Trophoblast cell (in vitro differentiated cells and primary cell): ENCODE measurements at places on chromosomes 2 and 18.

GRCh38 chr2:208440716-208441115 lies 34.1 kb downstream of the PTH2R start:
- H3K27me3 ChIP-seq: no peaks in the 10 kb centered on the region
- no peaks in the 10 kb centered on the region for H3K4me1 ChIP-seq
- H3K36me3 ChIP-seq: no peaks in the 10 kb centered on the region
- no peak overlapping the region for H3K4me3 ChIP-seq

- no peaks in the 10 kb centered on the region for H3K36me3 ChIP-seq
- H3K4me1 ChIP-seq: no peaks in the 10 kb centered on the region
- no peaks in the 10 kb centered on the region for H3K27me3 ChIP-seq
- DNase-seq: no peak
- H3K27ac ChIP-seq: no peak overlapping the region
- H3K4me3 ChIP-seq: no peak overlapping the region
Observed at GRCh38 chr2:148103946-148104345, 83.1 kb downstream of the MBD5 start.

- peak; percentile 96 for DNase-seq
- no peaks in the 10 kb centered on the region for H3K36me3 ChIP-seq
- H3K4me3 ChIP-seq: no peak overlapping the region
Observed at GRCh38 chr18:31156821-31157763, 5.6 kb downstream of the DSC1 start.

DNA sequence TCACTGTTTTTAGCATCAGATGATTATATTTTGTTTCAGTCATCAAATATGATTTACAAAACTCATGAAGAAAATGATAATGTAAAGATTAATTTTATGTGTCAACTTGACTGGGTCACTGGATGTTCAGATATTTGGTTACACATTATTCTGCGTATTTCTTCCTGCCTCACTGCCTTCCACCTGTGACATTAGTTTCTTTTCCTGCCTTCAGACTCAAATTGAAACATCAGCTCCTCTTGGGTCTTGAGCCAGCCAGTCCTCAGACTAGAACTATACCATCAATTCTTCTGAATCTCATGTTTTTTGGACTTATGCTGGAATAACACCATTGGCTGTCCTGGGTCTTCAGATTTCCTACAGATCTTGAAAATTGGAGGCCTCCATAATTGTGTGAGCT lies 96.7 kb downstream of the ZNF385B start:
- no peak overlapping the region for H3K4me3 ChIP-seq
- no peak for DNase-seq
- H3K36me3 ChIP-seq: no peaks in the 10 kb centered on the region
- no peaks in the 10 kb centered on the region for H3K4me1 ChIP-seq

DNA sequence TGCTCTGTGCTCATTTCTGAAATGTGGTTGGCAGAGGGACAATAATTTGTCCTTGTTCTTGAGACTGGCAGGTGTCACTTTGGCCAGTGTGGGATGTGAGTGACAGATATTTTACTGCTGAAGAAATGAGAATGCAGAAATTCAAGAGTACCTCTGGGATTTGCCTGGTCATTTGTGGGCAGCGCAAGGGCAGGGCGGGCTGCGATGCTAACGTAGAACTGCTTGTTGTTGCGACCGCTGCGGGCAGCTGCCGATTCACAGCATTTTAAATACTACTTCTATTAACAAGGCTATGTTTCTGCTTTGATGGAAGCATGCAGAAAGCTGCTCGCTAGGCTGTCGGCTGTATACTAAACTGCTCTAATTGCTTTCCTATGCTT lies 268.6 kb downstream of the FIGN start:
- H3K27me3 ChIP-seq: no peaks in the 10 kb centered on the region
- H3K4me1 ChIP-seq: no peaks in the 10 kb centered on the region
- no peaks in the 10 kb centered on the region for H3K36me3 ChIP-seq
- no peak for DNase-seq
- no peak overlapping the region for H3K27ac ChIP-seq
- H3K4me3 ChIP-seq: no peak overlapping the region

GRCh38 chr18:5142859-5143258 lies 54.2 kb downstream of the AKAIN1 start:
- H3K36me3 ChIP-seq: no peaks in the 10 kb centered on the region
- DNase-seq: no peak
- H3K4me1 ChIP-seq: no peaks in the 10 kb centered on the region
- H3K4me3 ChIP-seq: no peak overlapping the region
- H3K27ac ChIP-seq: no peak overlapping the region

DNA sequence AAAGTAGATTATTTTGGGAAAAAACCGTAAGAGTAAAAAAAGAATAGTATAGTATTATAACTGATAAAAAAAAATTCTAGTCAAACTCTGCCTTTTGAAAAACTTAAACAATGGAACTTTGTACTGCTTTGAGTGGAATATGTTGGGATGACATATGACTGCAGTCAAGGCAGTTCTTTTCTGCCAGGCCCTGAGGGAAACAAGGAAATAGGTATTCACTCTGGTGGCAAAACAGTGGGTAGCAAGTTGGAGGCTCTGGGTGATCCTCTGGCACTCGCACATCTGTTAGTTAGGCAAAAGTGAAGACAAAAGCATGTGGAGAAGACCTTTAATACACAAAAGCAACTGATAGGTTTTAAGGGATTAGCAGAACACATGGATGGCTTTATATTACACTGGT lies 102.2 kb downstream of the ARHGEF33 start:
- no peak for DNase-seq
- H3K27ac ChIP-seq: no peak overlapping the region
- no peaks in the 10 kb centered on the region for H3K4me1 ChIP-seq
- no peaks in the 10 kb centered on the region for H3K27me3 ChIP-seq

DNA sequence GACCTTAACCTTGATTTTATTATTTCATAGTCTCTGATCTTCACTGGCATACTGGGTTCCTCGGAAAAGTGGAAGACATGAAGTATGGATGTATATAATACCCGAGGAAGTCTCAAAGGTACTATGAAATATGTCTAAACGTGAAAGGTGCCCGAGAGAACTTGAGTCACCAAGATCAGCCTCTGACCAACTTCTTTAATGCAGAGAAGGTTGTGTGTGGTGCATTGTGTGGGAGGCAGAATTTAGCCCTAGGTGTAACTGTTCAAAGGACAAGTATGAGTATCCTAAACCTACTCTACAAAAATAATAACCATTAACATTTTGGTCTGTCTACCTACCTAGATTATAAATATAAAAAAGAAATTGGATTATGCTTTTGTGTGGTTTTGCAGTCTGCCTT lies 36.1 kb downstream of the OSBPL6 start:
- DNase-seq: no peak
- no peaks in the 10 kb centered on the region for H3K36me3 ChIP-seq
- H3K4me1 ChIP-seq: no peaks in the 10 kb centered on the region
- no peak overlapping the region for H3K27ac ChIP-seq

DNA sequence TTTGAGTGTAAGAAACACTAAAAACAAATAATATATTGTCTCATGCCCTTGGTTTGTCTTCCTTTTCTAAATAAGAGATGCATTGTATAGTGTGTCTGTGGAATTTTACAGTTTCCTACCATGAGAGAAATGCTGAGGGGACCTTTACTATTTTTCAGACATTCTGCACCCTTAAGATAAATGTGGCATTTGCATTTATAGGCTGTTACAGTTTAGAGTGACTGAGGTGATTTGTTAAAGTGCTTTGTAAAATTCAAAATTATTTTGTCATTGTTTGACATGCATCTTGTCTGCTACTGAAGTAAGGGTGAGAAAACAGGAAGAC lies 78.9 kb upstream of the ZSWIM2 start:
- H3K4me3 ChIP-seq: no peak overlapping the region
- no peaks in the 10 kb centered on the region for H3K36me3 ChIP-seq
- H3K4me1 ChIP-seq: no peaks in the 10 kb centered on the region
- H3K27me3 ChIP-seq: no peaks in the 10 kb centered on the region
- H3K27ac ChIP-seq: no peak overlapping the region

- no peaks in the 10 kb centered on the region for H3K36me3 ChIP-seq
- H3K27me3 ChIP-seq: no peaks in the 10 kb centered on the region
- H3K4me1 ChIP-seq: no peaks in the 10 kb centered on the region
- no peak overlapping the region for H3K27ac ChIP-seq
Observed at GRCh38 chr2:157479081-157480027, 35.5 kb upstream of the CYTIP start.

GRCh38 chr2:203790134-203790852 lies 77.3 kb upstream of the CTLA4 start:
- H3K36me3 ChIP-seq: no peaks in the 10 kb centered on the region
- no peaks in the 10 kb centered on the region for H3K27me3 ChIP-seq
- H3K4me1 ChIP-seq: no peaks in the 10 kb centered on the region
- no peak overlapping the region for H3K27ac ChIP-seq

GRCh38 chr2:96604104-96604503 lies 34.0 kb downstream of the KANSL3 start:
- no peaks in the 10 kb centered on the region for H3K27me3 ChIP-seq
- peaks cover 75% of the 10 kb centered on the region for H3K36me3 ChIP-seq
- no peak overlapping the region for H3K27ac ChIP-seq

- H3K4me3 ChIP-seq: no peak overlapping the region
- H3K4me1 ChIP-seq: no peaks in the 10 kb centered on the region
- H3K27me3 ChIP-seq: no peaks in the 10 kb centered on the region
- H3K36me3 ChIP-seq: no peaks in the 10 kb centered on the region
Observed at GRCh38 chr2:7007846-7008741, 90.9 kb downstream of the RNF144A start.

GRCh38 chr18:36947820-36948348 lies 119.0 kb downstream of the KIAA1328 start:
- no peaks in the 10 kb centered on the region for H3K27me3 ChIP-seq
- peak; percentile 91 for DNase-seq
- H3K36me3 ChIP-seq: no peaks in the 10 kb centered on the region

DNA sequence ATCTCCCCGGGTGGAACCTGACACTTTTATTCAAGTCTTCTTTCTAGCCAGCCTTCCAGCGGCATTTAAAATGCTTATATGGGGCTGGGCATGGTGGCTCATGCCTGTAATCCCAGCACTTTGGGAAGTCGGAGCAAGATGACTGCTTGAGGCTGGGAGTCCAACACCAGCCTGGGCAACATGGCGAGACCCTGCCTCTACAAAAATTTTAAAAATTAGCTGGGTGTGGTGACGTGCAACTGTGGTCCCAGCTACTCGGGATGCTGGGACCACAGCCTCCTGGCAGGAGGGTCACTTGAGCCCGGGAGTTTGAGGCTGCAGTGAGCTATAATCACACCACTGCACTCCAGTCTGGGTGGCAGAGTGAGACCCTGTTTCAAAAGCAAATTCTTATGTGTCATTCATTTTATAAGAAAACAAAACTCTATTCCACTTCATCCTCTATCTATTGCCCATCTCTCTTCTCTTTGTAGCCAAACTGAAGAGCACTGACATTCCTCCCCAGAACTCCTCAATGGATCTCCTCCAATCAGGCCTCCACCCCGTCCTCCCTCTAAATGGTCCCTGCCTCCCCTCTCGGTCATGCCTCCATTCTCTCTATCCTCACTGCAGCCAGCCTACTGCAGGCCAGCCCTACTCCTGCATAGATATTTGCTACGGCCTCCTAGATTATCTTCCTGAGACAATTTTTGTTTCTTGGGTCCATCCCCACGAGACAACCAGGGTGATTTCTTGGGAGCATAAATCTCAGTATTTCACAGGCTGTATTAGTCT lies 18.0 kb upstream of the RHOB start:
- peaks cover 7% of the 10 kb centered on the region for H3K4me1 ChIP-seq
- no peak for DNase-seq
- H3K4me3 ChIP-seq: no peak overlapping the region
- H3K27me3 ChIP-seq: no peaks in the 10 kb centered on the region

DNA sequence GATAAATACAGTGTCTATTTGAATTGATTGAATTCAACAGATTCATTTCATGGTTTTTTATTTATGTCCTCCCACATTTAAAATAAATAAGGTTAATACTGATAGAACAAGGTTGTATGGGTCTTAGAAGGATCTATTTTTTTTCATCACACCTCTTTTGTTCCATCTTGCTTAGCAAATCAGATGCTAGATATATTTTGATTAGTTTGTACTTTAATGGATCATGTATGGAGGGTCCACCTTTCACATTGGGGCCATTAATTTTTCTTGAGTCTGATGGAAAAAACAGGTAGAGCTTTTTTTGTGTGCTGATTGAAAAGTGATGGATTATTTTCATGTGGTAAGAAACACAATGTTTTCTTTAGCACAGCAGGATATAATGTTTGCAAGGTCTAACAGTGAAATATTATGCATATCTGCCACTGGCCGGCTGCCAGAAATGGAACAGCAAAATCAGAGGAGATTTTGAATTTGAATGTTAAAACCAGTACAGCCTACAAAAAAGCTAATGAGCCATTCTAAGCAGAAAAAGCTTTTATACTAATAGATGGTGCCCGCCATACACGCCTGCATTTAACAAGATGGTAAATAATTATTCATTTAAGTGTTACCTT lies 188.1 kb upstream of the ETAA1 start:
- no peak for DNase-seq

- DNase-seq: no peak
- peaks cover 2% of the 10 kb centered on the region for H3K4me1 ChIP-seq
- H3K27ac ChIP-seq: no peak overlapping the region
- H3K27me3 ChIP-seq: no peaks in the 10 kb centered on the region
Observed at GRCh38 chr2:26316041-26316440, 29.9 kb upstream of the SELENOI start.

DNA sequence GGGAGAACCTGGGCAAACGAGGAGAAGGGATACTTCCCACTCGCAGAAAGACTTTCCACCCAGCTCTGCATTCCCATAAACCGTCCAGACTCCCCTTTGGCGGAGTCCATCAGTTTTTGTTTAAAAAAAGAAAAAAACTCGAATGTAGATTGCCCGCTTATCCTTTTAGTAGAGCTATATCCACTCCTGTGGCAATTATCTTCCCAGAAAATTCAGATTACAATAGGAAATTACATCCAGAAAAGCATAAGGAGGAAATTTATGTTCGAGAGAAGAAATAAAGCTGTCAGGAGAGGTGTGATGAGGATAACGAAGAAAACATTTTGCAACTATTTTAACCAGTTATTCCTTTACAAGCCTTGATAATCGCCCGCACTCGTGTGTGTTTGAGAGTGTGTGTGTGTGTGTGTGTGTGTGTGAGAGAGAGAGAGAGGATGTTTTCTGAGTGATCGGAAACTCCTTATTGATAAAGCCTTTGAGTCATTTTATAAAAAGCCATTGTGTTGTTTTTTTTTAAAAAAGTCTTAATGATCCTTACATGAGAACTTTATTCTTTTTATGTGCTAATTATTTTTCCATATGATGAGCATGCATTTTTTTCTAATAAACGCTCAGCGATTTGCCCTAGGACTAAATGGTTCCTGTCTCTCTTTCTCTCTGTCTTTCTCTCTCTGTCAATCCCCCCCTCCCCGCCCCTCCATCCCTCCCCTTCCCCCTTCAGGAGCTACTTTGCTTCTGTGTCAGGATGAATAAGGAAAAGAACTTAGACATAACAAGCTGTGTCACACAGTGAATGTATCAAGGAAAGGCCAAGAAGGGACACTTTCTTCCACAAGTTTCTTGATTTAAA lies 1.1 kb upstream of the PPP3R1 start:
- no peaks in the 10 kb centered on the region for H3K4me1 ChIP-seq
- no peaks in the 10 kb centered on the region for H3K36me3 ChIP-seq
- H3K27me3 ChIP-seq: no peaks in the 10 kb centered on the region
- H3K4me3 ChIP-seq: peak overlapping the region; percentile 93
- peak; percentile 24 for DNase-seq
